ENCODE measurements at places on chromosomes 16 and 17. TPM values are rescaled to one million over a fixed set of nuclear protein-coding genes. Genes with fewer than 3 reads are reported as not detected.
A peak's percentile ranks its signal among the peaks of the same experiment; 100 is the strongest.

DNA sequence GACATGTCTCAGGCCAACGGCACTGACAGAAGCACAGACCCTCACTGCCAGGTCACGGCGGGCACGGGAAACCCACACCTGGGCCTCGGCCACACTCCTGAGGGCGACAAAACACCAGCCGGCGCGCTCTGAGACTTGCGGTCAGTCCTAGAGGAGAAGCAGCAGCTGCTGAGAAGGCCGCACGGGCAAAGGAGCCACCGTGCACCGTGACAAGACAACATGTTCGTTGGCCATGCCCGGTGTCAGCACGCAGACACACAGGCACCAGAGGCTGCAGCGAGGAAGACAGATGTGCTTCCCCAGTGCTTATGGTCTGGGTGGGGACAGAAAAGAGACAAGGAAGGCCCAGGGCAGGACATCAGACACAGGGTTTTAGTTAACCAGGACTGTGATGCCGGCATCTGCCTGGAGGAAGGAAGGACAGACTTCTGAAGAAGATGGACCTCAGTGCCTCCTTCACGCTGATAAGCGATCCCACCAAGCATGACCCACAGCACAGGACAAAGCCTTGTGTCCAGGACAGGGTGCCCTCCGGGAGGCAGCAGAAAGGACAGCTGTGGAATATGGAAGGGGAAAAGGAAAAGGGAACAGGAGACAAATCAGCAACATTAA is 84.0 kb downstream of the ANKRD11 start:
- DNase-seq: no peak

- no peak for DNase-seq
Observed at GRCh38 chr16:3065742-3066439, 451 bp downstream of the IL32 start.

GRCh38 chr16:21694609-21695008 is 30.8 kb downstream of the OTOA start:
- no peak for DNase-seq

DNA sequence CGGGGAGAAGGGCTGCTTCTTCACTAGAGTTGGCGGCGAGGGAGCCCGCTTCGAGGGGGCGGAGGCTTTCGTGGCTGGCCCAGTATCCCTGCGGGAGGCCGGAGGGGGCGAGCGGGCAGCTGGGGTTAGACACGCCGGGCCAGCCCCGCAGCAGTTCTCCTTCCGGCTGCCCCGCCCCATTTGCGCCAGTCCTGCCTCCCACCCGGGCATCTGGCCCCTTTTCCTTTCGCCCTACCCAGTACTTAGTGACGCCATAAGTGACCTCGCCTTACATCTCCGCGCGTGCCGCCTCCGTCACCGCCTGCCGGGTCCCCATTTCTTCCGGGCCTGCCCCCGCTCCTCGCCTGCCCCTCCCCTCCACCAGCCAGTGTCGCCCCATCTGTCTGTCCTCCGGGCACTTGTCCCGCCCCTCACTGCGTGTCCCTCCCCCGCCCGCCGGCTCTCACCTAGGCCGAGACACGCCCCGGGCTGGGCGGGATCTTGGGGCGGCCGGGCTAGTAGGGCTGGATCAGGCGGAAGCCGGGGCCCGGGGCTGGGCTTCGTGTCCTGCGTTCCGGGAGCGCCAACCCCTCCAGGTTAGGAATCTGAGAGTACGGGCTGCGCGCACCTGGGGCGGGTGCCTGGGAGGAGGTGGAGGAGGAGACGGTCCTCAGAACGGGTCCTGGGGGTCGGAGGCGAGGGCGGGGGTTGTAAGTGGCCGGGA is 14.3 kb downstream of the SPATA32 start:
- DNase-seq: peak; percentile 99

DNA sequence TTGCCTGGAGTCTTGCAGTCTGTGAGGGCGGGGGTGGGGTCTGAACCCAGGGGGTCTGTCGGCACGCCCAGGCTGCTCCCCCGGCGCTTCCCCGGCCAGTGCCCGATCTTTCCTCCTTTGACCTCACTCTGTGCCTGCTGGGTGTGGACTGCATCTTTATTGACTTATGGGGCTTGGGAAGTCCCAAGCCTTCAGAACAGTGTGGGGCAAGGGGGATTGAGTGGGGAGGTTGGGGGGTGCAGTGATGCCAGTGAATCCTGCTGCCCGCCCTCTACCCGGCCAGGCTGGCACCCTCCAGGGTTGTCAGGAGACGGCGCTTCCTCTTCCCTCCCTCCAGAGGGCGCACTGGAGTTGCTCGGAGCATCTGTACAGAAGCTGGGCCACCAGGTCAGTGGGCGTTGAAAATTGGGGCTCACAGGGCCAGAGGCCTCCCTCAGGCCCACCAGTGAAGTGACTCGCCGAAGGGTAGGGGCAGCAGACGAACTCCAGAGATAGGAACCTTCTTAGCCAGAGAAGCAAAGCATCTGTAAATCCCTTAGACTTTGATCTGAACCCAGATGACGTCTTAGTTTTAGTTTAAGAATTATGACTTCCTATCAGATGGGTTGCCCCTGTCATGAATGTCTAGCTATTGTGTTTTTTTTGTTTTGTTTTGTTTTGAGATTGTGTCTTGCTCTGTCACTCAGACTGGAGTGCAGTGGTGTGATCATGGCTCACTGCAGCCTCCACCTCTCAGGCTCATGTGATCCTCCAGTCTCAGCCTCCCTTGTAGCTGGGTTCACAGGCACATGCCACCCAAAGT is 184.8 kb upstream of the CIBAR2 start:
- no peak for DNase-seq

- DNase-seq: no peak
Observed at GRCh38 chr17:5600041-5600440, 15.7 kb upstream of the NLRP1 start.

- no peak for DNase-seq
Observed at GRCh38 chr16:68131813-68132706, 46.9 kb downstream of the NFATC3 start.

DNA sequence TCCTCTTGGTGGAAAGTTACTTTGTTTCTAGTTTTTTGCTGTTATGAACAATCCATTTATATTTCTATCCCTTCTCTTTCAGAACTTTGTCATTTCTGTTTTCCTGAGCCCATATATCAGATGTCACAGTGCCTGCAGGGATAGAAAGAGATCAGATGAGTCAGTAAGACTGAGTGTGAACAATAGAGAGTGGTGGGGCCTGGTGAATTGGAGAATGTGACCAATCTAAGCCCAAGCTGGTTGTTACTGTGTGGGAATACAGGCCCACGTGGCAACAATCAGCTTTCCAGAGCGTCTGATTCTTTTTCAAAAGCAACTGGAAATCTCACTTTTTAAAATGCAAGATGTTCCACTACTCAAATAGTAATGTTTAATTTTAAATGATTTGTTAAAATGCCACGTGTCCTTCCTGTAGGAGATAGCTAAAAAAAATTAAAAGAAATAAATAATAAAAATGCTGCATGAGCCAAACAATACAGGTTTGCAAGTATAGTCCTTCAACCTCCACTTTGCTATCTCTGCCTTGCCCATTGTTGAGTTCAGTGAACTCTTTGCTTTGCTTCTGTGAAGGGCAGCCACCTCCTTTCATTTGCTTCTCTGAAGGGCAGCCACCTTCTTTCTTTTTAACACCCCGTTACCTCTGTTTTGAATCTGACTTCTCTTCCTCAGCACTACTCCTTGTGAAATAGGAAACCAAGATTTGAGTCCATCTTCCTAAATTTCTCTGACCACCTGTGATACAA is 9.6 kb downstream of the DCTN5 start:
- no peak for DNase-seq

- DNase-seq: peak; percentile 31
Observed at GRCh38 chr16:4847774-4848587, 700 bp downstream of the UBN1 start.

Gene ZNF646
- 6.4 TPM for total RNA-seq

DNA sequence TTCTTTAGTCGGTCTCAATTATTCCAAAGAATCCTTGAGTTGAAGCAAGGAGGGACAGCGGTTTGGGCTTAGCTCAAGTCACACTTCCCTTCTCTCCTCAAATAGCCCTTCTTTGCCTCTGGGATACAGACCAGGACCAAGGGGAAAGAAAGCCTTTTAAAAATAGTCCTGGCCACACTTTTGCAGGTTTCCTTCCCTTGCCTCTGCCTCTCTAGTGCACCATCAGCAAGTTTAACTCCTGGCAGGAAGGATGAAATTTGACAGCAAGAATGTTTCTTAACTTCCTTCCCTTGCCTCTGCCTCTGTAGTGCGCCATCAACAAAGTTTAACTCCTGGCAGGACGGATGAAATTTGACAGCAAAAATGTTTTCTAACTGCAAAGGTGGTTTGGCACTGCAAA is 7.2 kb upstream of the G6PC1 start:
- no peak for DNase-seq

Gene NXN
- total RNA-seq: 51.8 TPM

Gene CES4A
- total RNA-seq: not detected

- no peak for DNase-seq
Observed at GRCh38 chr16:70703835-70704381, 18.1 kb upstream of the MTSS2 start.

Gene FAM20A
- not detected for total RNA-seq

Gene TMEM114
- not detected for total RNA-seq

All from H4 (cell line).